Tibial nerve (tissue), 4 donors: ENCODE measurements at places on chromosomes 6 and 20. TPM values are rescaled to one million over a fixed set of nuclear protein-coding genes. Genes with fewer than 3 reads are reported as not detected.

DNA sequence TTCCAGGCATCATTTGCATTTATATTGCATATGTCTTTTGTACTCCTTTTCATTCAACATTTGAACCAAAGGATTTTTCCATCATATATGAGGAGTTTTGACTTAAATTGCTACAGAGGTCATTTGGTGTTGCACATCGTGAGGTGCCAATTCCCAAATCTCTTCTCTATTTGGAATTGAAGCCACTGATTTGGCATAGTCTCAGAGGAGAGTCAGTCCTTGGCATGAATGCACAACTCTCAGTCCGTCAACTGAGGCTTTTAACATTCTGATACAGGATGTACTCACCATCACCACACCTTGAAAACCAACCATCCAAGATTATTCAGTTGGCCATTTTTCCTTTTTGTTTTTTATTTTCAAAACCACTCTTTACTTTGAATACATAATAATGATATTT lies 31.1 kb upstream of the SYNDIG1 start:
- no peaks in the 10 kb centered on the region for H3K4me1 ChIP-seq
- no peak overlapping the region for H3K4me3 ChIP-seq

- peaks cover 5% of the 10 kb centered on the region for H3K4me1 ChIP-seq
- no peak overlapping the region for H3K4me3 ChIP-seq
- no peaks in the 10 kb centered on the region for H3K27me3 ChIP-seq
- H3K36me3 ChIP-seq: no peaks in the 10 kb centered on the region
- no peak for DNase-seq
- H3K27ac ChIP-seq: no peak overlapping the region
Observed at GRCh38 chr6:166174031-166174430, 6.4 kb upstream of the TBXT start.

- no peaks in the 10 kb centered on the region for H3K4me1 ChIP-seq
- H3K4me3 ChIP-seq: no peak overlapping the region
- DNase-seq: no peak
- no peaks in the 10 kb centered on the region for H3K36me3 ChIP-seq
Observed at GRCh38 chr20:43979576-43980105, 65.0 kb downstream of the TOX2 start.

- H3K4me3 ChIP-seq: no peak overlapping the region
- H3K27me3 ChIP-seq: no peaks in the 10 kb centered on the region
- peak overlapping the region; percentile 41 for H3K27ac ChIP-seq
- H3K36me3 ChIP-seq: no peaks in the 10 kb centered on the region
- H3K4me1 ChIP-seq: no peaks in the 10 kb centered on the region
Observed at GRCh38 chr6:53250176-53251032, 98.3 kb downstream of the ELOVL5 start.

VGLL2 gene
- not detected for total RNA-seq
